ENCODE measurements at places on chromosomes 3 and 15.

GRCh38 chr3:55467099-55467498 is 20.0 kb downstream of the WNT5A start:
- DNase-seq: no peak

GRCh38 chr3:141012571-141012970 is 38.6 kb upstream of the SPSB4 start:
- no peak for DNase-seq

DNA sequence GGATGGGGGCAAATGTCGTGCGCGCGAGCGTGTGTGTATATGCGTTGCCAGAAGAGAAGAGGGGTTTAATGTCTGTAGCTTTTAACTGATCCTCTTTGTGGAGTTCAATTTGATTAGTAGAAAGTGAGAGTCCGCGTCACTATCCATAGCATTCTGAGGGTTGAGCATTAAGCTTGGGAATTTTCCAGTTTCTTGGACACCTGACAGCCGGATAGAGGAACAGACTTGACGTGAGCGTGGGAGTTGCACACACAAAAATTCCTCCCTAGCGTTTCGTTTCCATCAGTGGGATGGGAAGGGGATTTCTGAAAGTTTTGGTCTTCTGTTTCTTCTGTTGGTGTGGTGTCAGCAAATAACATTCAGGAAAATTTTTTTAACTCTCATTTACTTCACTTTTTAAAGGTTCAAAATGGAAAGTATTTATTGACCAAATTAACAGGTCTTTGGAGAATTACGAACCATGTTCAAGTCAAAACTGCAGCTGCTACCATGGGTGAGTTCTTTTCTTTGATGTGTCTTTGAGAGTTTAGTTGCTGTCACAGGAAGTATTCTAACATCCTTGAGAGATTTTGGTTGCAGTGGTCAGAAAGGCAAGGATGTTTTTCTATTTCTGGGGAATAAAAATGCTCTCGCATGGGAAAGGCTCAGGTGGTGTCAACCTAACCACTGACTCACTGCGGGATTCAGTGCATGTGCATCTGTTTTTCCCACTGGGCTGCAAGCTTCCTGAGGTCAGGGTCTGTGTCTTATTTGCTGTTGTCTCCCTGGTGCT is 841 bp downstream of the POGLUT1 start:
- no peak for DNase-seq

GRCh38 chr15:69400850-69401249 is 13.3 kb upstream of the KIF23 start:
- DNase-seq: no peak

GRCh38 chr3:42666577-42666998 is 13.1 kb downstream of the ZBTB47 start:
- DNase-seq: no peak
